ENCODE measurements at places on chromosomes 2 and 18.
A peak's percentile ranks its signal among the peaks of the same experiment; 100 is the strongest.

DNA sequence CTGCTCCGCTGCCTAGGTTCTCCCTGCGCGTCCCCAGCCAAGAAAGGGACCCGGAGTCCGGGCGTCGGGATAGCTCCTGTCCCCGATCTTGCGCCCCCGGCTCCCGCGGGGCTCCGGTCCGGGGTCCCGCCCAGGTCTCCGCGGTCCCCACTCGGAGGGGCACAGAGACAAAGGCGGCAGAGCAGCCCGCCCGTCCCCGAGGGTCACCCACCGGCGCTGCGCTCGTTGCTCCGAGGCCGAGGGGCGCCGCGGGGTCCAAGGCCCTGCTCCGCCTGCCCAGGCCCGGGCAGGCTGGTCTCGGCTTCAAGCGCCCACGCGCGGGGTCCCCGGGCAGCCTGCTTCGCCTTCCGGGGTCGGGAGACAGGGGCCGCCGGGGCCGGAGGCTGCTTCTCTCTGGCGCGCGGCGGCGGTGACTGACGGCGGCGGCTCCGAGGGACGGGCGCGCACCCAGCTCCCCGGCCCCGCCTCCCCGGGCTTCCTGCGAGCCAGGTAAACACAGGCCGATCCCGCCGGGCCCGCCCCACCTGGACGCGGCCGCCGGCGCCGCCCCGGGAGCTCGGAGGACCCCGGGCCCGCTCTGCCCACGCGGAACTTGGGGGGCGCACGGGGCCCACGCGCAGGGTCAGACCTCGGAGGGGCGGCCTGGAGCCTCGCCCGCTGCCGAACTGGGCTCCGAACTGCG is at the start of gene MBP:
MBP (minus strand) TSS at position 415 of the 682 bp plus-strand sequence. CDS start 27,522 bp downstream, outside the sequence.
- DNase-seq = peak; percentile 74

GRCh38 chr18:732371-732770 is 19.9 kb upstream of the ENOSF1 start:
- DNase-seq = no peak

DNA sequence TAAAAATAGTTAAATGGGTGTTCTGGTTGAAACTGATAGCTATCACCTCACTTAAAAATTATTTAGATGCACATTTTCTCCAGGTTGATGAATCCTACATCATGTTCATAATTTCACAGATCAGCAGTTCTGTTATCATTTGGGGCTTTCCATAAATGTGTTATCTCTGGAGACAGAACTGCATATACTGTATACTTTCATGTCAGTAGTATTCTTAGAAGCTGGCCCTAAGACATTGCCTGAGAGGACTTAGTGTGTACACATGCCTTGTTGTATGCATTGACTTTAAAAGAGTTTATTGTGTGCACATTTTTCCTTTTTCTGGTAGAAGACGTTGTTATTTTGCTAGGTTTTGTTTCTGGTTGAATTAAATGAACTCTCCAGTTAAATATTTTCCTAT is 41.0 kb downstream of the PIK3C3 start:
- DNase-seq = no peak

- no peak for DNase-seq
Measured at GRCh38 chr18:6521803-6522418, 107.2 kb upstream of the L3MBTL4 start.

GRCh38 chr2:204335451-204336058 is 209.7 kb upstream of the PARD3B start:
- no peak for DNase-seq

- no peak for DNase-seq
Measured at GRCh38 chr2:215637651-215638050, 201.8 kb upstream of the FN1 start.

GRCh38 chr2:231780123-231780908 is 766 bp downstream of the PDE6D start:
- no peak for DNase-seq

GRCh38 chr2:182379241-182379640 is 47.6 kb downstream of the PDE1A start:
- DNase-seq = no peak

DNA sequence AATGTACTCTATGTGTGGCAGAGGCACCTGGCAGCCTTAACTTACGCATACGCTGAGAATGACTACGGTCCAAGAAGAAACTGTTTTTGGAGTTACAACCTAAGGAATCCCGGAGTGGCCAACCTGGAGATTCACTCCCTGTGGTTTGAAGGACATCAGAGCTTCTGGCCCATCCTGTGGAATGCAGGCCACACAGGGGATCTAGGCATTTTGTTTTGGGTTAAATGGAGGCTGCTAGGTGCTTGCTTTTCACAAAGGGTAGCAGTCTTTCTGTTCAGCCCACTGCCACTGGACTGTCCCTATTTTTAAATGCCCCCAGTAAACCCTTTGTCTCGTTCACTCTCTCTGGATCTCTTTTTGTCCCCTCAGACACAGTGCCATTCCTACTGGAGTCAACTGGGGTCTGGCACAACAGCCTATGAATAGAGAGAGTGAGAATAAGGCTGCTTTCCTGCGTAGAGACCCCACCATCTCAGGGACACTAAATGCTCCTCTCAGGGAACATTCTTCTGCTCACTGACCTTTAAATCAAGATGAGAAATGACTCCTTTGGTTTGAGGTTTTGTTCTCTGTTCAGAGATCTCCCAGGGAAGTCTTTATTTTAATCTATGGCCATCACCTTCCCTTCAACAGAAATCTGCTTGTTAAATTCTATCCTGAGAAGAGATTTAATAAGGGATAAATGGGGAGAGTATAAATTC is 124.9 kb downstream of the B3GNT2 start:
- no peak for DNase-seq

DNA sequence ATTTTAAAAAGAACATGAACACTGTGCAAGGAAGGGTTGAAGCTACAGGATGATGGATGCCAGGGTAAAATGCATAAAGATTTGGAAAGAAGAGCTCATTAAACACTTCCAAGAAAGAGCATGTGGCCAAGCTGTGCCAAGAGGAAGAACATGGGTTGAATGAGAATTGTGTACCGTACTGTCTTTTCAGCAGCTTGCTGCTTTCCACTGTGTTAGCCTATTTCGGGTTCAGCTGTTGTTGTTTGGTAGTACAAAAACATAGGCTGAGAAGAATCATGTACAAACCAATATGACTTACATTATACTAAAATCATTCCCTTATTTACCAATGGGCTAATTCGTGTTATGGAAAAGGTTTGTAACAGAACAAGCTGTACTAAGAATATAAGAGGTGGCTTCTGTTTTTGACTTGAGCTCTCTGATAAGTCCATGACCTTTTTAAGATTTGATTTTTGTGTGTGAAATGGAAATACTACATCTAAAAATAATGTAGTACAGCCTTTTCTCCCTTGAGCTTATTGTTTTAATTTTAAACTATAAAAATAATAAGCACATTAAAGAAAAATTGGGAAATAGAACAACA is 188.3 kb upstream of the STON1 start:
- no peak for DNase-seq

- DNase-seq = no peak
Measured at GRCh38 chr2:187529977-187530721, 24.1 kb downstream of the TFPI start.

DNA sequence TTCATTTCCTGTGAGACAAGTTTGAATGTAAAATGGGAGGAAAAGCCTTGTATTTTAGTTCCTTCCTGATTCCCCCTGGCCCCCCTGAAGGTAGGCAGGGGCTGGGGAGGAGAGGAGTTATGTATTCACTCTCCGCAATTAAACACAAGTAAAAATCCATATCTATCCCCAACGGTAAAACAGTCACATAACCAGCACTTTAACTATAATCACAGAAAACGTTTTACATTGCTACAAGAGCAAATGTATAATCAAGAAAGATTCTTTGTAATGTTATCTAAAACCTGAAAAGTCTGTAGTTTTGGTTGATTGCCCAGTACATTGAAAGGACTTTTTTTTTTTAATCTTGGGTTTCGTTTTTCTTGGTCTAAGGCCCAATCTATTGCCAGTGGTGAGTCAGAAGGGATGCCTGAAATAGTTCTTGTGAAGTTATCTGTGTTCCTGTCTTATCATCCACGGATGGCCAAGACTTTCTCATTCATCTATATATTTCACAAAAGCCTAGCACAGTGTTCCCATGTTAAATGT is 34.5 kb upstream of the CCNYL1 start:
- DNase-seq = no peak

DNA sequence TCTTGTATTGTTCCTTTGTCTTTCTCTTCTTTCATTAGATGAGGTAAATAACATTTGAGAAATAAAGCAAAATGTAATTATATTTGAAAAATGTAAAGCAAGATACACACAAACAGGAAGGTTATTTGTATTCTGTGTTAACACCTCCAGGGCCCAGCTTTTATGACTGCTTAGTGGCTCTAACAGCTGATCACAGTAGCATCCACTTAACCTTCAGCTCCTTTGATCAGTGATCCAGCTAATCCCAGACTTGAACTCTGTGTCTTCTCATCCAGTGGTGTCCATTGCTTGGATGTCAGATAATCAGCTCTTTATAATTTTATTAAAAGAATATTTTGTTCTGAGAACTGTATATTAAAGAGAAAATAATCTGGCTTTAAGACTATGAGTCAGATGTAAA is 44.5 kb downstream of the PSMD14 start:
- DNase-seq = no peak

- DNase-seq = no peak
Measured at GRCh38 chr2:169561364-169561763, 12.3 kb downstream of the FASTKD1 start.

DNA sequence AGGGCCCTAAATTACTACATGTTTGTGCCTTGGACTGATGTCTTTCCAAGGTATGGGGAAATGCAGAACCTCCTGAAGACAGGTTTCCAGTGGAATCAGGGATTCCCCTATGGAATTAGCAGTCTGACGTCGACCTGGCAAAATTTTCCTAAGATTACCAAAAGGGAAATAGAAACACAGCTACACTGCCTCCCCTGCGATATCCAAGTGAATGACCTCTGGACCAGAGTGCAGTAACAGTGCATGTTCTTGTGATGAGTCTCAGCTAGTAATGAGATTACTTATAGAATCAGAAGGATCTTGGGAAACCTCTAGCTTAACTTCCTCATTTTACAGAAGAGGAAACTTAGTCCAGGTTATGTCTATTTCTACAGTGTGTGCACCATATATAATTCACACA is 21.3 kb upstream of the CHST9 start:
- DNase-seq = no peak

GRCh38 chr2:182584462-182584861 is 131.6 kb upstream of the DNAJC10 start:
- DNase-seq = no peak

DNA sequence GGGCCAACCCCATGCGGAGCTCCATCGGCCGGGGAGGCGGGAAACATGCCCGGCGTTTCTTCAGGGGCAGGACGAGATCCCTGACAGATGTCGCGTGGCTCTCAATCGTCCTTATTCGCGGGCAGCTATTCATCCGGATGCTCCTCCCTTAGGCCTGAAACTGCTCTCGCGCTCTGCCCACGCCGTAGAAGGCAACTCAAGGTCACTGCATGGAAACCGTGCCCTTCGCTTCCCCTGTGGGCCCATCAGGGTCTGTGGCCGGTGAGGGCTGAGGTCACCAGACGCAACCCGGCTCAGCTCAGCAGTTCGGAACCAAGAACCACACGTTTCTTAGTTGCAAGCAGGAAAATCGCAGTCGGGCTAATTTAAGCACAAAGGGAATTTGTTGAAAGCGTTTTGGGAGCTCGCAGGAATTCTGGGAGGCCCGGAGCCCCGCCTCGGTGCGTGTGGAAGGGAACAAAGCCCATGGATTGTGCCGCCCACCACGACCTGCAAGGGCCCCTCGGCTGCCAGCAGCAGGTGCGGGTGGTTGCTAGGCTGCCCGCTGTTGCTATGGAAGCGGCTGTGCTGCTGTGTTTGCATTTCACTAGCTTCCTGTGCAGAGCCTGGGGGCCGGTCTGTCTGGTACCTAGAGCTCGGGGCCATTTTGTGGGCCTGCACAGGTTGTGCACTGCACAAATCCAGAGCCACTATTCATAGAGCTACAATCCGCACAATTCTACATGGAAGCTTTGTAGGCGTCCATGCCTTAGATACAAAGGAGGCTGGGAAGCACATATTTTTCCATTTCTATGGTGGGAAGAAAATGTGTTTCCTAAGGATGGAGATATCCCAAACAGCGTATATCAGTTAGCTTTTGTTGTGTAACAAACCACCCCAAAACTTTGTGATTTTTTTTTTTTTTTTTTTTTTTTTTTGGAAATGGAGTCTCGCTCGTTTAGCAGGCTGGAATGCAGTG is 6.0 kb upstream of the ALLC start:
- peak; percentile 68 for DNase-seq

DNA sequence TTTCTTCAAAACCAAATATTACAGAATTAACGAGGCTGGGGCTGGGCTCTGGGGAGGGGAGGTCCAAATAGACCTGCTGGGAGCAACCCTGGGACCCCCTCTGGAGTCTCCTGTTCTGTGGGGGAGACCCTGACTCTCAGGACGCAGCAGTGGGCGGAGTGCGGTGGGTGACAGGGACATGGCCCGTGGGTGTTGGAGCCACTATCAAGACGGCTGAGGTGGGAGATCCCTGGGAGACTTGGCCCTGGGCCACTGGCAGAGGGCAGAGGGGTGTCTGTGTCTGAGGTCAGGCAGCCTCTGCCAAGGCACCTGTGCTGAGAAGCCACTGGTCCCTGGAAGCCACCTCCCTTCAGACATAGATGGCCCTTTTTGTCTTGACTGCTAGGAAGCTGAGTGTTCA is 79.5 kb upstream of the CTDP1 start:
- no peak for DNase-seq

- DNase-seq = no peak
Measured at GRCh38 chr2:175842996-175843395, 159.1 kb downstream of the LNPK start.

DNA sequence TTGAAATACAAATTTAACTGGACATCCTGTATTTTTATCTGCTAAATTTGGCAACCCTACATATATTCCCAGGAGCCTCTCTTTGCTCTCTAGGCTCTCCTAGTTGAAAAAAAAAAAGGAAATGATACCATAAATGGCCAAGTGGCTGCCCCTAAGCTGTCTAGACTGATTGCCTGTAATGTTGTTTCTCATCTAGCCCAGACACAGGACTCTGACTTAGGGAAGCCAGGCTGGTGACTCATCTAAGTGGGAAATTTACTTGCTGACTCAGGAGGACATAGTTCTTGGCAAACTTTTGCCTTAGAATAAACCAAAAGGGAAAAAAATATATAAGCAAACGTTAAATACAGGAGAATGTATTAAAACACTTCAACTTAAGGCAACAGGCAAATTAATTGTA is 14.6 kb upstream of the ITGAV start:
- no peak for DNase-seq

- DNase-seq = no peak
Measured at GRCh38 chr2:25979001-25979400, 3.3 kb downstream of the KIF3C start.

- no peak for DNase-seq
Measured at GRCh38 chr2:215364157-215365155, 52.6 kb downstream of the ATIC start.

GRCh38 chr2:187459256-187459655 is 11.2 kb upstream of the CALCRL start:
- no peak for DNase-seq
